ENCODE measurements at places on chromosomes 5 and 9. TPM values are rescaled to one million over a fixed set of nuclear protein-coding genes. Genes with fewer than 3 reads are reported as not detected.
A peak's percentile ranks its signal among the peaks of the same experiment; 100 is the strongest.

DNA sequence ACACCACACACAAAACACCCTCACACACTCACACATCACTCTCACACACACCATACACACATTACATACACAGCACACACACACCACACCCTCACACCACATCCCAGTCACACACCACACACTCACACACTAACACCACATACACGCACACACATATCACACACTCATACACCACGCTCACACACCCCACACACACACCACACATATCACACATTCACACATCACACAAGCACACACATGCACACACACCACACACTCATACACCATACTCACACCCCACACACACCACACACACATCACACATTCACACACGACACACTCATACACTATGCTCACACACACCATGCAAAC lies 543 bp upstream of the UBE2QL1 start:
- H3K4me1 ChIP-seq, result peaks cover 3% of the 10 kb centered on the region
- peaks cover 2% of the 10 kb centered on the region for H3K36me3 ChIP-seq
- H3K27ac ChIP-seq, result no peak overlapping the region

GRCh38 chr9:1009101-1009707 lies 32.7 kb downstream of the DMRT3 start:
- H3K27ac ChIP-seq, result no peak overlapping the region
- no peaks in the 10 kb centered on the region for H3K4me1 ChIP-seq
- H3K27me3 ChIP-seq, result no peaks in the 10 kb centered on the region
- H3K36me3 ChIP-seq, result no peaks in the 10 kb centered on the region

DNA sequence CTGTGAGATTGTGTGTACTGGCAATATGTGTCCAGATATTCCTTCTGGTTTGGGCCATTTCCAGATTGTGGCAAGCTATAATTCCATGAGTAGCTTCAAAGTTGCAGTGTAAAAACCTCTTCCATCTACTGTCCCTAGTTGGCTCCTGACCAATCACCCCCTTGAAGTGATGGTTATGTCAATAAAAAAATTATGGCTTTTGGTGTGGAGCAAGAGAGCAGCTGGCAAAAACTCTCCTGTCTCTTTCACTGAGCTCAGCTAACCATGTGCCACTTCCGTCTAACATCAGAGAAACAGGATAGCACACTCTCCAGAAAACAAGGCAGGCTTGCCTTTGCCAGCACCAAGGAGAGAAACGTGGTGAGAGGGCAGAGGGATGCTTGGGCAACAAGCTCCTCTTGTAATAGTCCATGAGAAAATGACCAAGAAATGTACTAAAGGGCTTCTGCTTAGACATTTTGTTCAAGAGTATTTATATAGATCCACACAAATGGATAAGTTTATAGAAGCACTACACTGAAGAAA lies 914.4 kb upstream of the SEMA6A start:
- H3K27ac ChIP-seq, result no peak overlapping the region
- H3K36me3 ChIP-seq, result peaks cover 4% of the 10 kb centered on the region
- no peak for DNase-seq
- H3K4me3 ChIP-seq, result no peak overlapping the region
- H3K4me1 ChIP-seq, result peaks cover 4% of the 10 kb centered on the region
- H3K27me3 ChIP-seq, result no peaks in the 10 kb centered on the region

DNA sequence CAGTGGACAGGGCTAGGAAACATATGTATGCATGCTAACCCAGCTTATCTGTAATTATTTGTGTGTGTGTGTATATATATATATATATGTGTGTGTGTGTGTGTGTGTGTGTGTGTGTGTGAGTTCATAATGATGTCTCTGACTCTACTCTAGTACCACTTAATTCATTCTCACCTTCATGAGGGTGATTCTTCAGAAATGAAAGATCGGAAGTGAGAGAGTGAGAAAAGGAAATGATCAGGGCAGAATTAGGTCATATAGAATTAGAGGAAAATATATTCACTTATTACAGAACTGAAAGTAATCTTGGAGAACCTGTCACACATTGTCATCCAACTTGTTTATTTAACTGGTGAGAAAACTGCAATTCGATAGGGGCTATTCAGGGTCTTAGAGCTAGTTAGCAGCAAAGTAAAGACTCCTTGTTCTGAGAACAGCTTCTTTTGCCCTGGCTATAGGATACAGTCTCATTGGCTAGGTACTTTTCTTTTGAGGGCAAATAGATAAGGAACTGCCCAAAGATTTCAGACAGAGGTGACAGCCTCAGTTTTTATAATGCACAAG lies 58.8 kb downstream of the C9orf153 start:
- peaks cover 5% of the 10 kb centered on the region for H3K4me1 ChIP-seq
- peaks cover 29% of the 10 kb centered on the region for H3K27me3 ChIP-seq
- no peak for DNase-seq
- no peaks in the 10 kb centered on the region for H3K36me3 ChIP-seq
- no peak overlapping the region for H3K27ac ChIP-seq

ALDH1A1 gene
- total RNA-seq, result not detected

- H3K4me1 ChIP-seq, result peaks cover 18% of the 10 kb centered on the region
- H3K27ac ChIP-seq, result no peak overlapping the region
- no peaks in the 10 kb centered on the region for H3K36me3 ChIP-seq
- no peaks in the 10 kb centered on the region for H3K27me3 ChIP-seq
- DNase-seq, result no peak
Measured at GRCh38 chr5:57719216-57719615, 236.6 kb upstream of the ACTBL2 start.

DRD1 gene
- not detected for total RNA-seq

ADRB2 gene
- 7.1 TPM for total RNA-seq

GRCh38 chr5:58156361-58156760 lies 303.5 kb downstream of the PLK2 start:
- peaks cover 11% of the 10 kb centered on the region for H3K27me3 ChIP-seq
- H3K36me3 ChIP-seq, result no peaks in the 10 kb centered on the region
- H3K4me3 ChIP-seq, result no peak overlapping the region
- no peak for DNase-seq
- no peaks in the 10 kb centered on the region for H3K4me1 ChIP-seq

DNA sequence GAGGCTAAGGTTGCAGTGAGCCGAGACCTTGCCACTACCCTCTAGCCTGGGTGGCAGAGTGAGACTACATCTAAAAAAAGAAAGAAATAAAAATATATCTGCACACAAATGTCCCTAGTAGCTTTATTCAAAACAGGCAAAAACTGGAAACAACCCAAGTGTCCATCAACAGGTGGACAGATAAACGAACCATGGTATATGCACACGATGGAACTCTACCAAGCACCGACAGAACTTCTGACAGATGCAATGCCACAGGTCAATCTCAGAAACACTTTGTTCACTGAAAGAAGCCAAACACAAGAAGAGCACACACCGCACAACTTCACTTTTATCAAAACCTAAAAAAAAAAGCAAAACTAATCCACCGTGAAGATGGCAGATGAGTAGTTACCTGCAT lies 30.4 kb downstream of the CAMSAP1 start:
- H3K36me3 ChIP-seq, result peaks cover 2% of the 10 kb centered on the region
- no peaks in the 10 kb centered on the region for H3K27me3 ChIP-seq
- peaks cover 33% of the 10 kb centered on the region for H3K4me1 ChIP-seq
- no peak for DNase-seq
- H3K27ac ChIP-seq, result no peak overlapping the region

- DNase-seq, result peak; percentile 53
- H3K36me3 ChIP-seq, result peaks cover 56% of the 10 kb centered on the region
- no peak overlapping the region for H3K27ac ChIP-seq
Measured at GRCh38 chr9:87519461-87519860, 21.8 kb downstream of the DAPK1 start.

C9 gene
- total RNA-seq, result not detected

CCNO gene
- 0.34 TPM for total RNA-seq

GRCh38 chr9:133897675-133898074 lies 94.4 kb downstream of the VAV2 start:
- H3K27ac ChIP-seq, result peak overlapping the region; percentile 31
- peaks cover 15% of the 10 kb centered on the region for H3K4me1 ChIP-seq
- no peaks in the 10 kb centered on the region for H3K27me3 ChIP-seq

- no peak overlapping the region for H3K27ac ChIP-seq
- no peak overlapping the region for H3K4me3 ChIP-seq
- H3K36me3 ChIP-seq, result no peaks in the 10 kb centered on the region
- DNase-seq, result no peak
- peaks cover 13% of the 10 kb centered on the region for H3K27me3 ChIP-seq
Measured at GRCh38 chr9:131348631-131349521, 45.0 kb upstream of the PRRC2B start.

DNA sequence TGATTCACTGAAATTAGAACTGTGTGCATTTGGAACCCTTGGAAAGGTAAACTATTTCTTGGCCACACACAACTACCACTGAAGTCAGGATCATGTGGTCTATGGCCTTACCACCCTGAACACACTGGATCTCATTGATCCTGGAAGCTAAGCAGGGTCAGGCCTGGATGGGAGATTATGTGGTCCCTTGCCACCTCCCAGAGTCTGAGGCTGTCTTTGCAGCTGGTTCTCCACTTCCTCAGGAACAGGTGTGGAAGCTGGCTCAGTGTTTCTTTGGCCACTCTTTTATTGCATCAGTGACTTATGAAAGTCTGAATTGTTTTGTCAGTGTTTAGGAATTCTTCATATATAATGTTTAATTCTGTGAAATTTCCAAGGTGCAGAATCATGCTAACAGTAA lies 89.2 kb downstream of the TEK start:
- H3K4me1 ChIP-seq, result peaks cover 35% of the 10 kb centered on the region
- DNase-seq, result no peak
- no peaks in the 10 kb centered on the region for H3K27me3 ChIP-seq
- no peaks in the 10 kb centered on the region for H3K36me3 ChIP-seq

- H3K27me3 ChIP-seq, result peaks cover 38% of the 10 kb centered on the region
- no peaks in the 10 kb centered on the region for H3K4me1 ChIP-seq
- H3K27ac ChIP-seq, result no peak overlapping the region
- H3K4me3 ChIP-seq, result no peak overlapping the region
- DNase-seq, result no peak
Measured at GRCh38 chr5:42887097-42887496, 75.4 kb upstream of the SELENOP start.

GRCh38 chr5:513216-514100 lies 10.8 kb downstream of the SLC9A3 start:
- H3K4me1 ChIP-seq, result no peaks in the 10 kb centered on the region
- no peak overlapping the region for H3K27ac ChIP-seq
- H3K36me3 ChIP-seq, result no peaks in the 10 kb centered on the region
- DNase-seq, result no peak
- H3K27me3 ChIP-seq, result peaks cover 26% of the 10 kb centered on the region

DNA sequence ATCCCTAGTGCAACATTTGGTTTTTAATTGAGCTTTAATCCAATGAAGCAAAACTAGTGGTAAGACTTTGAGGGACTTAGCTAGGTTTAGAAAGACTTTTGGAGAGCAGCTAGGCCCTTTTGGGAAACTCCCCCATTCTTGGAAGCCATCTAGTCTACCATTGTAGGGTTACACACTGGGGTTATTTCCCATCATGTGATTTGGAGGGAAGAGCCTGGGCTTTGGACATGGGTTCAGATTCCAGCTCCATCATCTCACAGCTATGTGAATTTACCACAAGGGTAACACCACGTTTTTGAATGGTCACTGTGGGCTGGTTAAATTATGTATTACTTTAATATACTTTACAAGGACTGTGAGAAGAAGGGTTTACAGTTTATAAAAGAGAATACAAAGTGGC lies 18.3 kb upstream of the TNFSF15 start:
- peaks cover 5% of the 10 kb centered on the region for H3K27me3 ChIP-seq
- H3K4me3 ChIP-seq, result no peak overlapping the region
- H3K27ac ChIP-seq, result no peak overlapping the region
- no peaks in the 10 kb centered on the region for H3K36me3 ChIP-seq

PDZD2 gene
- 2.3 TPM for total RNA-seq

DNA sequence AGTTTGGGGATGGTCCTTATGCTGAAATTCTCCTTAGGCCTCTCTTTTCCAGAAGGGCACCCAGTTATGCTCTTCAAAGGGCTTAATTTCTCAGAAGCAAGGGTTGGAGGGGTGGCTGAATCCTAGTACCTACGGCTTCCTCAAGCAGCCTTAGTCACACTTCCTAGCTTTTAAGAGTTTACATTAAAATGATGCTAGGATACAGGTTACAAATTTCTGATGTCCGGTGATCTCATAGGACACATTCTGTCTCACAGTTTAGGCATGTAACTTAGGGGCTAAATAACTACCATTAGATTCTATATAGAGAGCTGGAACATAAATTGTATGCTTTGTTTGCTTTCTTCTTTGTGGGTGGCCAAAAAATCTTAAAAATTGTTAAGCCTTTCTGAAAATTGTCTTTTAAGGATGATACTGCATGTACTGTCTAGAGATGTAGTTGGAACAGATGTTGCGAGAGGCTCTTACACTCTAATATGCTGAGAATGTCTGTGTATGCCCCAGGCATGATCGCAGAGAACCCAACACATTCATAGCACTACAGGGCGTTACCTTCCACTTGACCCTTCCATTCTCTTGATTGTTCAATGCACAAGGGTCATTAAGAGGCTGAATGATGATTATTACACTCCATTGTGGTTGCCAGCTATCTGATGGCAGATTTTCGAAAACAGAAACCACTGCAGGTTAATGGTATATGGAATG lies 139.1 kb downstream of the TMEM38B start:
- no peaks in the 10 kb centered on the region for H3K36me3 ChIP-seq
- peaks cover 7% of the 10 kb centered on the region for H3K27me3 ChIP-seq
- no peak overlapping the region for H3K4me3 ChIP-seq

DNA sequence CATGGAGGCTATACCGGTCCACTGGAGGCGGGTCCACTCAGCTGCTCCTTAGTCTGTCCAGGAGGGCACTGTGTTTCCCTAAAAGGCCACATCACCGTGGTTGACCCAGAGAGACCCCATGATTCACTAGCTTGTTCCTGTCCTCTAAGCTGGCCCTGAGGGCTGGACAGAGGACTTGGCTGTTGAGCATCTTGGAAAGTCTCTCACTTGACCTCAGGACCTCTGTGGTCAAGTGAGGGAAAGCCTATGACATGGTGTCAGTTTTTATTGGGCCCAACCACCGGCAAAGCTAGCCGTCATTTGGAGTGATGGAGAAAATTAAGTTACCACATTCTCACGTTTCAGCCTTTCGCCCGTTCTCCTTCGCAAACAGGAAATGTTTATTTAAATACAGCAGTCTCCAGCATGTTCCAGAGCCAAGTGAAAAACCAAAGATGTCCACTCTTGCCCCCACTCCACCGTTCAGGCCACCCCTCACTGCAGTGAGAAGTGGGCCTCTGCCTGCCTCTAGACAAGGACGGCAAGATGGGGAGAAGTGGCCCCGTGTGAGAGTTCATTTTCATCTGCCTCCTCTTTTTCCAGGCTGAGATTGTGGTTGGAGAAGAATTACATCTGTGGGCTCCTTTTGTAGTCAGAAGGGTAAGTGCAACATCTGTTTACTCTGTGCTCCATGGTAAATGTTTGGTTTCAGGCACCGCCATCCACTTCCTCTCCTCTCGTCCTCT lies 4.4 kb downstream of the SLIT3 start:
- peak overlapping the region; percentile 29 for H3K27ac ChIP-seq
- no peak for DNase-seq
- no peak overlapping the region for H3K4me3 ChIP-seq
- H3K4me1 ChIP-seq, result peaks cover 38% of the 10 kb centered on the region
- no peaks in the 10 kb centered on the region for H3K27me3 ChIP-seq

Measured in osteocyte (in vitro differentiated cells).